ENCODE measurements at places on chromosomes 5 and 9.

GRCh38 chr5:17364987-17365810 is 132.8 kb upstream of the TAF11L2 start:
- no peak for DNase-seq

GRCh38 chr5:148986636-148987035 is 76.2 kb downstream of the SH3TC2 start:
- DNase-seq, result no peak

DNA sequence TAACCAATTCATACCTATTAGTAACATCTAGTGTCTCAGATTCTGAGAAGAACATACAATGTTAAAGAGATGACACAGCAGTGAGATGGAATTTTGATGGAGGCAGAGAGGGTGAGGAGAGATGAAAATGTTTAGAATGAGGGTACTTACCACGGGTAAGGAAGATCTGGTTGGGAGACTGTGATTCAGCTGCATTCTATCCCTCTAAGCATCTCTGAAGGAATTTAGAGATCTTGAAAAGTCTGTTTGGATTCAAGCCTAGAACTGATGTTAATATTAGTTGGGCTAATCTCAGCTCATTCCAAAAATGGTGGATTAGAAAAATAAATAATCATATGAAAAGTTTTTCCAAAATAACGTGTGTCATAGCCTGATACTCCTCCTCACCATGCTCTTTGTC is 191.5 kb upstream of the CLINT1 start:
- peak; percentile 5 for DNase-seq

DNA sequence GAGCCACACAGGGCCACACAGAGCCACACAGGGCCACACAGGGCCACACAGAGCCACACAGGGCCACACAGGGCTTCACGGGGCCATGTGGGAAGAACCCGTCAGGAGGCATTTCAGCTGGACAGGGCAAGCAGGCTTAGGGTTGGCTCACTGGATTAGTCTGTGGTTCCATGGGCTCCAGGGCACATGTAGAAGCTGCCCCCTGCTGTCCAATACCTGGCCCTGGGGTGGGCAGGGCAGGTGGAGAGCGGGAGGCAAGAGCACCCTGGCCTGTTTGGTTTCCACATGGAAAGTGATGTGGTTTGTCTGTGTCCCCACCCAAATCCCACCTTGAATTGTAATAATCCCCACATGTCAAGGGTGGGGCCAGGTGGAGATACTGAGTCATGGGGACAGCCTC is 16.4 kb upstream of the LPCAT1 start:
- no peak for DNase-seq

DNA sequence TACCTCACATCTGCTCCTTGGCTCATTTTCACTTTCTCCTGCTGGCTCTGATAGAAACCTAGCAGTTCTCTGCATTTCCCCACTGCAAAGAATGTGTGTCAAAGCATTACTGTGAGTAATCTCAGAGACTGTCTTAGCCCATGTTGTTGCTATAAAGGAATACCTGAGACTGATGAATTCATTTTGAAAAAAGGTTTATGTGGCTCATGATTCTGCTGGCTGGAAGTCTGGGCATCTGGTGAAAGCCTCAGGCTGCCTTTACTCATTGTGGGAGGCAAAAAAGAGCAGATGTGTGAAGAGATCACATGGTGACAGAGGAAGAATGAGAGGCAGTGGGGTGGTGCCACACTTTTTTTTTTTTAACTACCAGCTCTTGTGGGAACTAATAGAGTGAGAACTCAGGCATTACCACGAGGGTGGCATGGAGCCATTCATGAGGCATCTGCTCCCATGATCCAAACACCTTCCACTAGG is 191.6 kb upstream of the CTNND2 start:
- DNase-seq, result no peak
